Stimulated activated CD4-positive, alpha-beta T cell treated with anti-CD3 and anti-CD28 coated beads, Interleukin-1b, Interleukin-23, amount 100 ng/mL, for 24 hours (primary cell): ENCODE measurements at places on chromosomes 1 and 21.

DNA sequence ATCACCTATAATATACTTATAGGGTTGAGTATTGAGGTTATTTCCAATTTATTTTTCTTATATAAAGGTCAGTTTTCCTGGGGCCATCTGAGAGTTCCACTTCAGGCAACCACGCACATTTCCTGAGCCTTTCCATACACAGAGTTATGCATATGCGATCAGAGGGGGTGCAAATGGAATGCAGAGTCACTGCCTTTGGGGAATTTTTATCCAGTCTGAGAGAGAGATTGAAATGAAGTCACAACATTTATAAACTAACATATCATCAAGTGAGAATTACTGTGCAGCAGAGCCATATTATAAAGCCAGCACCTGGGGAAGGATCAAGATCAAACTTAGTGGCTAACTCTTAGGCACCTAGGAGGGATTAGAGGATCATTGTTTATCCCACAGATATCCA lies 299.9 kb upstream of the PLXNA2 start:
- no peak for DNase-seq

DNA sequence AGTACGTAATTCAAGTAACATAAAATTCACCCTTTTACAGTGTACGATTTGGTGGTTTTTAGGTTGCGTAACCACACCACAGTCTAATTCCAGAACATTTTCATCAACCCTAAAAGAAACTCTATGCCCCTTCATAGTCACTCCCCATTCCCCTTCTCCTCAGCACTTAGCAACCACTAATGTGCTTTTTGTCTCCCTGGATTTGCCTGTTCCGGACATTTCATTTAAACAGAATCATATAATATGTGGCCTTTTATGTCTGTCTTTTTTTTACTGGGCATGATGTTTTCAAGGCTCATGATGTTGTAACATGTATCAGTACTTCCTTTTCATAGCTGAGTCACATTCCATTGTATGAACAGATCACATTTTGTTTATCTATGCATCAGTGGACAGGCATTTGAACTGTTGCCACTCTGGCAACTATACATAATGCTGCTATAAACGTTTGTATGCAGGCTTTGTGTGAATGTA lies 20.8 kb downstream of the OBSCN start:
- no peak for DNase-seq

DNA sequence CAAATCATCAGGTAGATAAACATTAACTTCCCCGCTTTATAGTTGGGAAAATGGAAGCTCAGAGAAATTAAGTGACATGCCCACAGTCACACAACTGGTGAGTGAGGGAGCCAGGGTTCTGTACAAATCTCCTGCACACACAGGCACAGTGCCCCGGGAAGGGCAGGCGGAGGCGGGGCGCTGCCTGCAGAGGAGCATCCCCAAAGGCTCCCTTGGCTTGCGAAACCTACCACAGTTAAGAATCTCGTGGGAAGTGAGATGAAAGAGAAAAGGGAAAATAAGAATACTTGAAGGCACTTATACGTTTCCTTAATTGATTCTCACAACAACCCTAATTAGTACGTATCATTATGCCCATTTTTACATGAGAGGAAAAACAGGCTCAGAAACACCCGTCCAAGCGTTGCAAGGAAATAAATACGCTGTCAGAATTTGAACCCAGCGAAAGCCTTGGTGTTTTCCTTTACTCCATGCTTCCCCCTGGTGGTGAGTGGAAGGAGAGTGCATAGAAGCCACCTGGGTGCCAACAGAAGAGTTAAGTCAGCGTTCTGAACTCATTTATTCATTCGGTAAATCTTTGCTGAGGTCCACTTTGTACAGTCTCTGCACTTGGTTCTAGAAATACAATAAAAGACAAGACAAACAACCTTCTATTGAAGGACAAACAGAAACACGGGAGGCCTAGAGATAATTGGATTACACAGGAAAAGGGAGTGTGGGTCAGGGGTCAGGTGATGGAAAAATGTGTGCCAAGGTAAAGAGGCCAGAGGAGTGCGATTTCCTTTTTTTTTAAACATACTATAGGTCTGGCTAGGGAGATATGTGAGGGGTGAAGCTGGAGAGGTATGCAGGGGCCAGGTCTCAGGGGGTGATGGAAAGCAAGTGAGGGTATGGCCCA lies 28.4 kb downstream of the ACP6 start:
- DNase-seq, result peak; percentile 47

GRCh38 chr1:15432324-15432723 lies 5.9 kb upstream of the CTRC start:
- DNase-seq, result no peak

GRCh38 chr1:37793773-37794371 lies at the start of gene MANEAL:
MANEAL (plus strand) TSS chr1:37793847; CDS start chr1:37794183, 336 bp downstream.
- peak; percentile 21 for DNase-seq

GRCh38 chr1:174572771-174573170 lies 125.0 kb downstream of the GPR52 start:
- no peak for DNase-seq

DNA sequence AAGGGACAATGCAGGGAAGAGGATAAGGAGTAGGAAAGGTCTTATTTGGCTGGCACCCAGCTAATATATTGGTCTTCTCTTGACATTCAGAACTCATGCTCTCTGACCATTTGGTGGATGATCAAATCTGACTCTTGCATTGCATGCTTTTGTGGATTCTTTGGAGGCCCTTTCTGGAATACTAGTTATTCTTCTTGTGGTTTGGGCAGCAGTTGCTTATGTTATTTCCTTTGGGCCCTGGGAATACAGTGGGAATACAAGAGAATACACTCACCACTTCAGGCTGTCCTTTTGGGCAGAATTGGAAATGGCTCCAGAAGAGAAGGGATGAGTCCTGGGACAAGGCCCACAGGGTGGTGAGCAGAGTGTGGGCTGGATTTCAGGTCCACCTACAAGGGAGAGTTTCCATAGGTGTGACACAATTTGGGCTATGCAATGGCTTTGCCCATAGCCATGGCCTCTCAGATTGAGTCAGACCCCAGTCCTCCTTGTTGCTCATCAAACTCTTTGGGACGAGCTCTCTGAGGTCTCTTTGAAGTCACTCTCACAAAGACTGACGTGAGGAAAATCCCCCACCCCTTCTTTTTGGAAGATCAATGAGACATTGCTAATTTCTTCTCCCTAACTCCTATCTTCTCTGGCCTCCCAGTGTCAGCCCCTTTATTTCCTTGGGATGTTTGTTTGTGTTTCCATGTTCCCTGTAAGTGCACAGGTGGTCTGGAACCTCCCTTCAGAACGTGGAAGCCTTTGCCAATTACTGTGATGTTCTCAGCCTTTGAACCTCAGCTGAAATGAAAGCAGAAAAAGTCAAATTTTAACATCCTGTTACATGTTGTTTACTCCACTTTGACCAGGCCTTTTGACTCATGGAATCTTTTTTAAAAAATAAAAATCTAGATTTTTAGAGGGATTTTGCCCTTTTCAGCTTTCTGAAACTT lies 19.4 kb downstream of the HSD11B1 start:
- no peak for DNase-seq

GRCh38 chr1:42731585-42731984 lies 8.5 kb downstream of the CLDN19 start:
- no peak for DNase-seq

- DNase-seq, result no peak
Observed at GRCh38 chr1:9720785-9721605, 69.5 kb downstream of the PIK3CD start.
